ENCODE measurements at places on chromosomes 16 and 17.

- no peak for DNase-seq
These were observed 30.5 kb downstream of the HS3ST2 start for GRCh38 chr16:22844416-22844815.

GRCh38 chr17:1021147-1021546, 24.2 kb downstream of the TIMM22 start:
- no peak for DNase-seq

DNA sequence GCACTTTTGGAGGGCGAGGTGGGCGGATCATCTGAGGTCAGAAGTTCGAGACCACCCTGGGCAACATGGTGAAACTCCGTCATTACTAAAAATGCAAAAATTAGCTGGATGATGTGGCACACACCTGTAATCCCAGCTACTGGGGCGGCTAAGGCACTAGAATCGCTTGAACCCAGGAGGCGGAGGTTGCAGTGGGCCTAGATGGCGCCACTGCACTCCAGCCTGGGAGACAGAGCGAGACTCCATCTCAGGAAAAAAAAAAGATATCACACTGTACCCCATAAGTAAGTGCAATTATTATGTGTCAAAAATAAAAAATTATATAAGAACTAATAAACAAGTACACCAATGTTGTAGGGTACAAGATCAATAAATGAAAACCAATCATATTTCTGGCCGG, 200.0 kb downstream of the CDRT15L2 start:
- DNase-seq, result no peak

- no peak for DNase-seq
These were observed 791 bp downstream of the MCRIP2 start for GRCh38 chr16:642189-643049.

DNA sequence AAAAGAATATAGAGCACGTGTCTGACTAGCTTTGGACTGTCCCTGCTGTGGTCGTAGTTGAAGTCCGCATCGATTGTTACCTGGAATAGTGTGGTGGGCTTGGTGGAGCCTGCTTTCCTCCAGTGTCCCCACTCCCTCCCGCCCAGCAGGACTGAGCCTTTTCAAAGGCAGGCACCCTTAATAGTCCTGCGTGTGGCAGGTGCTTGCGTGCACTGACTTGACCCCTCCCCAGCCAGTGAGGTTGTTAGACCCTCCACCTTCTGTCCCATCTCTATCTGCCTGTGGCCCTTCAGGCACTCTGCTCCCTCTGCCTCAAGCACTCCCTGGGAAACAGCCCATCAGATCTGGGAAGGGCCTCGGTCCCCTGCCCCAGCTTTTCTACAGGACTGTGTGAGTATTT, 36.6 kb downstream of the TMEM11 start:
- no peak for DNase-seq

GRCh38 chr17:11547853-11548252, 50.4 kb upstream of the DNAH9 start:
- DNase-seq, result no peak

DNA sequence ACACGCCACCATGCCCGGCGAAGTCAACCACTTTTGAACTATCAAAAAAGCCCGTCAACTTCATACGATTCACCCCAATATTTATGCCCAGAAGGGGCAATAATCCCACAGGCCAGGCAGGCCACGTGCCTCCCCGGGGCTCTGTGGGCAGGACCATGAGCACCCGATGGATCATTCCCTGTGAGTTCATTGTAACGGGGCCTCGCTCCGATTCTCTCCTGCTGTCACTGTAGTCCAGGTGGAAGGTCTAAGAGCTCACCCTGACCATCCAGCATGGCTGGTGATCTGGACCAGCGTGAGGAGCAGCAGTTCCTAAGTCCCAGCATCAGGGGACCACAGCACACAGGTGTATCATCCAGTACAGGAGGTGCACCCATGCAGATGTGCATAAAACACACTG, 77.5 kb upstream of the DOC2B start:
- DNase-seq, result no peak

GRCh38 chr17:39753514-39754160, 15.9 kb downstream of the GRB7 start:
- no peak for DNase-seq

GRCh38 chr16:82368041-82368440, 198.0 kb upstream of the MPHOSPH6 start:
- DNase-seq, result peak; percentile 3

All from fibroblast of upper back skin (primary cell).